ENCODE measurements at places on chromosomes 7 and 10.

- no peak for DNase-seq
These were observed 21.4 kb downstream of the BZW2 start for GRCh38 chr7:16667355-16667754.

- no peak for DNase-seq
These were observed 744 bp downstream of the TRIP6 start for GRCh38 chr7:100867776-100868485.

DNA sequence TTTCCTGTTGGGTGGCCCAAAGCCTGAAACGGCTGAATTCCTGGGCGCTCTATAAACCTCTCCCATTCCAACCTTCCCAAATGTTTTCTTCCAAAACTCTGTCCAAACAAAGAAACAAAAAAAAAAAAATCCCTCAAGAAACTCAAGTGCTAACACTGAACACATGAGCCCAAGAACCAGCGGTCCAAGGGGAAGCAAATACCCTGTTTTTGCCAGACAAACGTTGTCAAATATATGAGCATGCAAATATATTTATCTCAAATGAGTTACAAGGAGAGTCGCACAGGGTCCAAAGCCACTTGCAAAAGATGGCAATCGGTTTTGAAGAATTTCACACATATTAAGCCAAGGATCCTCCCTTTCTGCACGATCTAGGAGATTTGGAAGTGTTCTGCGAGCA, 23.3 kb upstream of the EMX2 start:
- no peak for DNase-seq

DNA sequence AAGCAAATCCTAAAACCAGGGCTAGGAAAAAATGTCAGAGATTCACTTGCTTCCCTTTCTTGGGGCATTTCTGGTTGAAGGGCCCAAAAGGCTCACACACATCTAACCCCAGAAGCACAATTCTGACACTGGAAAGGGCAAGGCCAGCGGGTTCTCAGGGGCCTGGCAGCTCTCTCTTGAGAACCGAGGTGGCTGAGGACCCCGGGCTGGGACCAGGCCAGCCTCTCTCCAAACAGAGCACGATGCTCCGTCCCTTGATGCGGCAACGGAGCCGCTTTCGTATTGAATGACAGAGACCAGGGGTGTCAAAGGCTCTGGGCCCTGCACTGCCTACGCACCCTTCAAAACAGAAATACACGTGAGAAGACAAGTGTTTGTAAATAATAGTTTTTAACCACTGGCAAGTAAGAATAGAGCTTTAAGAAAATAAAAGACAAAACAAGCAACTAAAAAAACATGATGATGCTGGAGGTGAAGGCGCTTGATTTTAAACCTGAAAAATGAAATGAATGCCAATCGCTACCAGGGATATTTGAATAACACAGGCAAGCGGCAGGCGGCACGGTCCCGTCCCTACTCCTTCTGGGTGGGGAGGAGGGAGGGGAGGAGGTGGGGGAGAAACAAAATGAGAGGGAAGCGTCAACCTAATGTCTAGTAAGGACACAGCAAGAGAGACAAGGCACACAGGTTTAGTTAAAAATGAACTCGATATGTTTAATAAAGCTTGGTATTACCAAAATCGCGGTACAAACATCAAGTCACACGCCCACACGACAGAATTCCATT, 68.0 kb downstream of the SLC29A4 start:
- no peak for DNase-seq

- DNase-seq = no peak
These were observed 382.2 kb upstream of the ZMIZ1 start for GRCh38 chr10:78686444-78687060.

- DNase-seq = no peak
These were observed 61.1 kb downstream of the WDFY4 start for GRCh38 chr10:48745662-48746245.

GRCh38 chr10:56123247-56123646, 237.8 kb downstream of the ZWINT start:
- DNase-seq = no peak

DNA sequence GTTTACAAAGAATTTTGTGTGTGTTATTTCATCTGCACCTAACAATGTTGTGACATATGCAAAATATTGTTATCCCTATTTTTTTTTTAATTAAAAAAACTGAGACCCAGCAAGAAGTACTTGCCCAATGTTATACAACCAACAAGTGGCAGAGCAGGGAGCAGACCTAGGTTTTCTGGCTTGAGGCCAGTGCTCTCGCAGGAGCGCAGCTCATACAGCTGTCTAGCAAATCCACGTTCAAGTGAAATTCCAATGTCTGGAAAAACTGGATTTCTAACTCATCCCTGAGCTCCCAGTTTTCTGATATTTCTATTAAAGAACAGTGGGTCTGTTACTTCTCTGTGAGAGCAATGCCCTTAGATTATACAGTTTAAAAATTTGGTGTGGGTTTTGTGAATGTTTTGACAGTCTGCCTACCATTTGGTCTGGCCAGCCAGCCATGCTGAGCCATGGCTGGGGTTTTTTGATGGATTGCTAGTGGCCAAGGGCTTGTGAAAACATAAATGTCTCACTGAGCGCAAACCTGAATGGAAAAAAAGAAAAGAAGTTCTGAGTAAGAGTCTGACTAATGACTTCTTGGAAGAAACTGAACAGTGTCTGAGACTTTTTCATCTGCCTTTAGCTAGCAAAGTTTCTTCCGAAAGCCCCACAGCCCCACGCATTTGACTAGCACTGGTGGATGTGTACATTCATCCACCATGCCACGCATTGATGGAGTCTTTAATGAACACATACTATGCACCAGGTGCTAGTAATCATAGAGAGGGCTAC, 15.4 kb upstream of the PRF1 start:
- no peak for DNase-seq

DNA sequence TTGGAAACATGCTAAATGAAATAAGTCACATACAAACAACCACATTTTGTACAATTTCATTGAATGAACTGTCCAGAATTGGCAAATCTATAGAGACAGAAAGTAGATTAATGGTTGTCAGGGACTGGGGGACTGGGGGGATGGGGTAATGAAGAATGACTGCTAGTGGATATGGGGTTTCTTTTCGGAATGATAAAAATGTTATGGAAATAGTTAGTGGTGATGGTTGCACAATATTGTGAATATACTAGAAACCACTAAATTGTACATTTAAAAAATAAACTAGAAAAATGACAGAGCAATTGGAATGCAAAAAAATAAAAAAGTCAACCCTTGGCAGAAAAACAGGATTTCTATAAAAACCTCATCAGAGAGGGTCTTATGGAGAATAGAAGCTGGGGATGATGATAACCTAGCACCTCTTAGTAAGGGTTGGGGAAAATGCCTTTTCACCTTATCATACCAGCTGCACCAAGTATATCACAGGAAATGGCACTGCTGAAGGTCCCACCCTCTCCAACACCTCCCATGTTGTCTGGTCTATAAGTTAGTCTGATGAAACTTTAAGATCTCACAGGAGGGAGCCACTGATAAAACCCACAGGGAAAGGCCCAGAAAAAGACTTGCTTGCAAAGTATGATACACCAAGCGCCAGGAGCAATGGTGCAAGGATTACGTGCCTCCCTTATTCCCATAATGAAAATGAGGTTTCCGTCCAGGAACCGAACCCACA, 23.1 kb upstream of the JAZF1 start:
- DNase-seq = no peak

DNA sequence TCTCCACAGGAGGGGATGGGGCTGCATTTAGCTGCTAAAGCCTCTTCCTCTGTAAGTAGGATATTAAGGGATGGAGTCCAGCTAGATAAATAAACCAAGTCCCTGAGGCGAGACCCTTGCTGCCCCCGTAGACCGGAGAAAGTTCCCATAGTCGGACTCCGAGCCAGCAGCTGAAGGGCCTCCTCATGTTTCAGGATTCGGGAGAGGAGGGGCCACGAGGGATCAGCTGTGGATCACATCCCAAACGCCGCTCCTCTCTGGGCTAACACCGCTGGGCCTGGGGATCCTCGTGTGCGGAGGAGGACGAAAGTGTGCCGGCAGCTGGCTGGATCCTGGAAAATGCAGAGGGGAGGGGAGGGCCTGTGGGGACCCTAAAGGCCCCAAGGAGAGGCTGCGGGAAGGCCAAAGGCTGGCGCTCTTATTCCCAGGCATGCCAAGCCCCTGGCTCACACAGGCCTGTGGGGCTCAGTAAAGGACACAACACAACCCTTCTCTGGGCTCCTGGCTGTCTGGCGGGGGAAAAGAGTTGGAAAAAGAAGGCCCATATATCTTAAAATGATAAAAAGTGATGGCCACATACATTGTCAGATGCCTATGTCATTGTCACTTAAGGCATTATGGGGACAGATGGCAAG, 82.5 kb upstream of the TMEM72 start:
- no peak for DNase-seq

DNA sequence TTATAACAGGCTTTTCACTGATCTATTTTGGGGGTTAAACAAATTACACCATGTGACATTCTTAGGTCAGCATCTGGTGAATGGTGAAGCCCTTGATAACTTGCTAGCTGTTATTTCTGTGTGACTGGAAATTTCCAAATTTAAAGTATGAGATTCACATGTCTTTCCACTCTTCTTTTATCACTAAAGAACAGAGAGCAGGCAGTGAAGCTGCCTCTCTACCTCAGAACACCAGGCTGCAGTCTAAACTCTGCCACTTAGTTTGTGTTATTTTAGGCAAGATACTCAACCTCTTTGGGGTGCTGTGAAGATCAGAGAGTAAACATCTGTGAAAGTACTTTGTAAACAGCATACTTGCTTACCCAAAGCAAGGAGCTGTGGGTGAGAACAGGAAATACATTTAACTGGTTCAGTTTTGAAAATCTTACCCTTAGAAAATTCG, 15.5 kb upstream of the SP4 start:
- DNase-seq = no peak

GRCh38 chr10:4033341-4033896, 248.4 kb upstream of the KLF6 start:
- no peak for DNase-seq

DNA sequence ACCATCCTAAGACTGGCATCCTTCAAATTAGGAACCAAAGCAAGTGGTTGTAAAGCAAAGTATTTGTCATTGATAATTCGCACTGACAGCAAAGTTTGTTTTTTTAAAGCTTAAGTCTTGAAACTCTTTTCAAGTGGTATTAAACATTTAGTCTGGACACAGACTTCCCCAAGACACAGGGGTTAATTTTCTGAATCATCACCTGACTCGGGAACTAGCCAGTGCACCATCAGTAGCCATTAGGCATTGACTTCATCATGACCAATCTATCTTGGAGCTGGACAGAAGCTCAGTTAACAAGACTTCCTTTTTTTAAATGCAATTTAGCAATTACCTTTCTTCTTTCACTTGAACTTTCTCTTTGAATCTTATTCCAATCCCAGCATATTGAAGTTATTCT, 210.6 kb downstream of the ZNF365 start:
- DNase-seq = no peak

- DNase-seq = no peak
These were observed 138.9 kb downstream of the GRID1 start for GRCh38 chr10:86227501-86228258.

GRCh38 chr10:33398796-33399195, 64.3 kb upstream of the NRP1 start:
- DNase-seq = no peak

DNA sequence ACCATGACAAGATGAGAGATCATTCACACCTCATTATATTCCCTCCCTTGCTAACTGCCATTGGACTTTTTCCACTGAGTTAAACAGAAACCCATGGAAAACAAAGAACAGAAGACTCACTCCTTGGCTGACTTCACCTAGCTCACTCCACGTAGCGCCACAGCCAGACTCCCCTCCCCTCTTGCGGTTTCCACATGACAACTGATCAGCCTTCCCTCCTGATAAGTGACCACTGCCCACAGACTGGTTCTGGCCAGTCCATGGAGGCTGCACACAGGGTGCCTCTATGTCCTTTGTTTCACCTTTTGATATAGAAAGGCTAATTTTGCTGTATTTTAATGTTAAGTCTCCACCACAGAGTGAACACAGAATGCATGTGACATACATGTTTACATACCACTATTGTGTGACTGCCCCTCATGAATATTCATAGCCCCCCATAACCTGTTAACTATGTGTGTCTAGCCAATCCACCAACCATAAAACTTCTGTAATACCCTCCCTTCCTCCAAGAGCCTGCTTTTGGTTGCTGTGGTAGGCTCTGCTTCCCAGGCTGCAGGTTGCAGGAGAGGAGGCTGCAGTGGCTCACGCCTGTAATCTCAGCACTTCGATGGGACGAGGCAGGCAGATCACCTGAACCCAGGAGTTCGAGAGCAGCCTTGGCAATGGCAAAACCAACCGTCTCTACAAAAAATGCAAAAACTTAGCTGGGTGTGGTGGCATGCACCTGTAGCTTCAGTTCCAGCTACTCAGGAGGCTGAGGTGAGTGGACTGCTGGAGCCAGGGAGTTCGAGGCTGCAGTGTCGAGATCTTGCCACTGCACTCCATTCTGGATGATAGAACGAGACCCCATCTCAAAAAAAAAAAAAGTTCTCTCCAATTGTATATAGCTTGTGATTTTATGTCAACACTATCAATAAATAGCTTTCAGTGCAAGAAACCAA, 10.0 kb upstream of the IFIT5 start:
- DNase-seq = no peak

DNA sequence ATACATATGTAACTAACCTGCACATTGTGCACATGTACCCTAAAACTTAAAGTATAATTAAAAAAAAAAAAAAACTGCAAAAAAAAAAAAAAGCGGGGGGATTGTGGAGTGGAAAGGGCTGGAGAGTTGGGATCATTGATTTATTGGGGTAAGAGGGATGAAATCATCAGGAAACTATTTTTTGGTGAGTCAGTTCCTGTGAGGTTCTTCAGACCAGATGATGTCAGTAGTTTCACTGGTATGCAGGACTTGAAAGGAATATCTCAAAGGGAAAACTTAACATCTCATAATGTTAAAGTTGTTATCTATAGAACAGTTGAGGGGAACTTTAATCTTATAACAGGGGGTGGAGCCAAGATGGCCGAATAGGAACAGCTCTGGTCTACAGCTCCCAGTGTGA, 32.6 kb upstream of the TECTB start:
- no peak for DNase-seq

GRCh38 chr7:155804897-155805825, 7.1 kb downstream of the SHH start:
- DNase-seq = peak; percentile 65

DNA sequence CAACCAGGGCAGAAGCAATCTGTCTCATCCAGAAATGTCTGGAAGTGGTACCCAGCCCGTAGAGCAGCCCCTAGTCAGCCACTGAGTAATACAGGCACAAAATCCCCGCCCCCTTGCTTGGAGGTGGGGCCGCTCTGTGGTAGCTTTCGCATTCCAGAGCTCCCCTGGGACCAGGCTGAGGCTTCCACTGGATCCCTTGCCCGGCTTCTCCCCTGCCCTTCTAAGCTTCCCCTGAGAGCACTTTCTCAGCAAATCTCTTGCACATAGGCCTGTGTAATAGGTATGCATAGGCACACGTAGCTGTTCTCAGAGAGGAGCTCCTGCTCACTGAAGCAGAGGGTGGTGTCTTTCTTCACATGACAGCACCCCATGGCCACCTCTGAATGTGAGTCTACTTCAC, 144.2 kb downstream of the BMS1 start:
- DNase-seq = peak; percentile 83

- peak; percentile 24 for DNase-seq
These were observed 139.4 kb downstream of the EPC1 start for GRCh38 chr10:32207544-32207943.
